Activated T-helper 1 cell treated with Interleukin-2 at 50 U/mL for 16 hours (primary cell): ENCODE measurements at places on chromosomes 1 and 21.

DNA sequence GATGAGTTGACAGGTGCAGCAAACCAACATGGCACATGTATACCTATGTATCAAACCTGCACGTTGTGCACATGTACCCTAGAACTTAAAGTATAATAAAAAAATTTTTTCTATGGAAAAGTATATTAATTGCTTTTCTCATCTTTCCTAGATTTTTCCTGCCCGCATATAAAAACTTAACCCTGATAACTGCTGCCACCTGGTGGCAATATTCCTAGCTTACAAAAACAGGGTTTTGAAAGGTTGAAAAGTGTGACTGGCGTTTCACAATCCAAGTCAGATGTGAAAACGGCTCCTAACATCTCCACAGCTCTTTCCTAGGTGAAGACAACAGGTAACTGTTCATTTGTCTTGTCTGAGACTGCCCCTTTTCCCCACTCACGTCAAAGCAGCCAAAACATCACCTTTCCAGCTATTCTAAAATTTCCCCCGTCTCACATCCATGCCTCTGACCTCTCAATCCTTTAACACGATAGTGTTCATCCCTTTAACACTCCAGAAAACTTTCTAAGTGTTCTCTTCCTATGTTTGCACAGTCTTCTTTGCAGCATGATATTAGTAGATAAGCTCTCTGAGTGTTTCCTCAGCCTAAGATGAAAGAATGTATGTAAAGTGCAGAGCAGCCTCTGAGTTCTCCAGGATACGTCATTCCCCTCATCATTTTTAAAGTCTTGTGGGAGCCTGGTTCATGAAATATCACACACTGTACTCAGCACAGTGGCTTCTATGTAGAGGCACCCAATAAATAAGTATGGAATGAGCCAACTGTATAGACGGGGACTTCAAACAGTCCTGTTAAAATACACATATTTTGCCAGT, 27.5 kb downstream of the OVGP1 start:
- DNase-seq: no peak

DNA sequence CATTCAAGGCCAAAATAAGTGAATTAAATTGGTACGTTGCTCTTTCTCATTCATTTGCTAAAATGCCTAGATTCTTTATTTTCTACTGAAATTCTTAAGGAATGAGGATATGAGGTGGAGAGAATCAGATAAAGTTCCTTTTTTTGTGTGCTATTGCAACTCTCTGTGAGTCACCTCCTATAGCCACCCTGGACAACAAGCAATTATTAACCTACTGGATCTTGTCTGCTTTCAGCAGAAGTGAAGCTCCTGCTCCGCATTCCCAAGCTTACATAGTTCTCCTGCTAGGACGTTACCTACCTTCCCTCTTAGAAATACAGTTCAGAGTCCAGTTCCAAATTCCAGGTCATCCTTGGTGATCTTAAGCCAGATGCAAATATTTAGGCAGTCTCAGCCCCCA, 4.8 kb upstream of the KCNJ6 start:
- no peak for DNase-seq

DNA sequence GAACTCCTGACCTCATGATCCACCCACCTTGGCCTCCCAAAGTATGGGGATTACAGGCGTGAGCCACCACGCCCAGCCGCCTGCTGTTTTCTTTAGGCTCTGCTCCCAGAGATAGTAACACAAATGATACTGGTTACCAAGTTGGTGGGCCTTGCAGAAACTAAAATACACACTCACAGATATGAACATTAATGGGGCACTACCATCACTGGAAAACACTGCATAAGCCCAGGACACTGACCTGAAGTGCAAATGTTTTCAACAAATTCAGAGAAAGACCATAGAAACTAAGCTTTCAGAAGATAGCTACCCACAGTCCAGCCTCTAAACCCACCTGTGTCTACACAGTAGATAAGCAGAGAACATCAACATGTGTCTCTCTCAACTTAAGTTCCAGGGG, 180.5 kb downstream of the FCRL5 start:
- DNase-seq: no peak

DNA sequence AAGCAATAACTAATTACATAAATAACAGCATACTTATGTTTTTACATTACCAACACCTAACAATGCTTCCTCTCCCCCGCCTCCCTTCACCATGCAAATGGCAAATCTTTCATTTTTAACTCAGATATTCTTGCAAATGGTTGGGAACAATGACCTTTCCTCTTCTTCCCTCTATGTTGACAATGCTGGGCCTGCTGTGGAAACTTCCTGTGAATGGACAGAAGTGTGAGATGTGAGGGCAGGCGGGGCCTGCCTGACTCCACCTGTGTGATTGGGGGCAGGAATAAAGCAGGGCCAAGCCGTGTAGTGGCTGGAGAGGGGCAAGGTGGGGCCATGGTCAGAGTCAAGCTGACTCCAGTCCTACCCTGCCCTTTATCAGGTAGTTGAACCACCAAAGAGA, 289.6 kb downstream of the RPS6KC1 start:
- DNase-seq: no peak

DNA sequence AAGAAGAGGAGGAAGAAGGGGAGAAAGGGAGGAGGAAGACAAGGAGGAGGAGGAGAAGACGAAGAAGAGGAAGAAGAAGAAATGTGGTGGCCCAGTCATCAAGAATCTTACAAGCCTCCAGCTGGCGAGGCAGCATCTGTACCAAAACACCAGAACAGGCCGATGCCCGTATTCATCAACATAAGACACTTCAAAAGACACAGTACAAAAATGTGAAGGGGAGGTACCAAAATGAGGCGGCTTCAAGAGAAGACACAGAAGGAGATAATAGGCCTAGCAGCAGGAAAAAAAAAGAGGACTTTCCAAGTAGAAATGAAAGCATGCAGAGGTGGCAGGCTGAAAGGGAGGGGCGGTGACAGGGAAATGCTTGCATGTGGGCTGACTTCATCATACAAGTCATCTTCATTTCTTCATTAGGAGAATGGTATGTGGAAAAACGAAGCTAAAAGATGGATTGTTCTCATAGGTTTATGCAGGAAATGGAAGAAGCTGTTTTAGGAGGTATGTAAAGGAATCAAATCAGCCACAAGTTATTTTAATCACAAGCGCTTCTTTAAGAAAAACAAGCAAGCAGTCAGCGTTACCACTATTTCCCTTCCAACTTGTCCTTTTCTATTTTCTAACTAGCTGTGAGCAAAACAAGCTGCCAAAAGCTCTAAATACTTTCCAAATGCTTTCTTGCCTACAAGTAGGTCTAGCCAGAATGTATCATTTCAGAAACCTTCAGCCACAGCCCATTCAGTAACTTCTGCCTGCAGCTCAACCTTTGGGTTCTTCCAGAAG, 192.3 kb downstream of the SLC45A1 start:
- no peak for DNase-seq

- no peak for DNase-seq
Measured at GRCh38 chr1:42926235-42926878, 32.3 kb downstream of the SLC2A1 start.

- no peak for DNase-seq
Measured at GRCh38 chr1:174215766-174216165, 56.4 kb downstream of the RABGAP1L start.

GRCh38 chr21:36803816-36804439, 105.0 kb downstream of the SIM2 start:
- DNase-seq: no peak

DNA sequence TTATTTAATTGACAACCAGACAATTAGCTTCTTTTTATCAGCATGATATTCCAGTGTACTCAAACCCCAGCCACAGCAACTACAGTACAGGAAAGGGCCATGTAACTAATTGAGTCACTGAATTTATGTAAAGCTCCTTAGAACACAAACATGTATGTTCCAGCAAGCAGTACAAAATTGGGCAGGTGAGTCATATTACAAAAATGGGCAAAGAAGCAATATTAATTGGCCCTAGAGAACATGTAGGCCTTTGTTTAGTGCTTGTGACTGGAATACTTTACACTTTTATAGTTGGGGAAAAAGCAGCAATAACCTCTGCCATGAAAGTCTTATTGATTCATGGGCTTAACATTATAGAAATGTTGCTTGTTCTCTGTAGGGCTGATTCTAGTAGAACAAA, 31.8 kb downstream of the CLEC20A start:
- DNase-seq: no peak

DNA sequence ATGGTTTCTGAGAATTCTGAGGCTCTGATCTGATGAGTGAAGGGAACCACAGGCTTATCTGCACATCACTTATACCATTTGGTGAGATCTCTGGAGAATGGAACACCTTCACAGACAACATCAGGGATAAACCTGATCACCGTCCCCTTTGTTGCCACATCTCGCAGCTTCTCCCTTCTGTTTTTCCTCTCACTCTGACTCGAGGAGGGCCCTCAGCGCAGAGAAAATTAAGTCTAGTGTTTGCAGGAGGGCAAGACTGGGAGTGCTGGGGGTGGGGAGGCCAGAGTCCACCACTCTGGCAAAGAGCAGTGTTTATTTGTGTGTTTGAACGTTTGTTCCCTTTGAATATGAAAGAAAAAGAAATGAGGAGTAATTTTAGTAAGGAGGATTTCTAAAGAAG, 29.0 kb upstream of the BATF3 start:
- DNase-seq: no peak

GRCh38 chr1:241711326-241711725, 59.2 kb downstream of the WDR64 start:
- no peak for DNase-seq

GRCh38 chr1:110515041-110515440, 3.9 kb downstream of the KCNA10 start:
- DNase-seq: no peak

GRCh38 chr1:148383966-148384365, 99.1 kb downstream of the PPIAL4G start:
- DNase-seq: no peak

DNA sequence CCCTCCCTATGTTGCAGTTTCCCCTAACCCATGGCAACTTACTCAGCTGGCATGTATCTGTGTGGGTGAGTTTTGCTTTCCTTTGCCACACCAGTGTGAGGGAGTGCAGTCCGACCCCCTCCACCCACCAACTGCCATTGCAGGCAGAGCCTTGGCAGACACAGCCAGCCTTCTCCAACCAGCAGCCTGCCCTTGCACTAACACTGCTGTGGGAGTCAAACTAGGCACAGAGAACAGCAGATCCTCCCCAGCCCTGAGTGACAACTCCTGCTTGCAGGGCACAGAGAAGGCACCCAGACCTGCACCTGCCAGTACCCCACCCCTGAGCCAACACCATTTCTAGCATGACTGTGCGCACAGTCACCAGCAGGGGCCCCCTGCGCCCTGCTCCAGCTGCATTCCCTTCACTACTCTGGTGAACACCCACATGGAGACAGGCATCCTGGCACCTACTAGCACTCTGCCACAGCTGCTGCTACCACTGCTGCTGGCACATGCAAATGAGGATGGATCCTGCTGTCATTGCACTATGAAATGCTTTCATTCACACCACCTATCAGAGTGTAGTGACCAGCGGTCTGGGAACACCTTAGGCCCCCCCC, 98.4 kb downstream of the MAGI3 start:
- DNase-seq: no peak

- DNase-seq: no peak
Measured at GRCh38 chr1:59007429-59007819, 223.6 kb upstream of the JUN start.

- DNase-seq: no peak
Measured at GRCh38 chr1:9705337-9706093, 54.0 kb downstream of the PIK3CD start.

DNA sequence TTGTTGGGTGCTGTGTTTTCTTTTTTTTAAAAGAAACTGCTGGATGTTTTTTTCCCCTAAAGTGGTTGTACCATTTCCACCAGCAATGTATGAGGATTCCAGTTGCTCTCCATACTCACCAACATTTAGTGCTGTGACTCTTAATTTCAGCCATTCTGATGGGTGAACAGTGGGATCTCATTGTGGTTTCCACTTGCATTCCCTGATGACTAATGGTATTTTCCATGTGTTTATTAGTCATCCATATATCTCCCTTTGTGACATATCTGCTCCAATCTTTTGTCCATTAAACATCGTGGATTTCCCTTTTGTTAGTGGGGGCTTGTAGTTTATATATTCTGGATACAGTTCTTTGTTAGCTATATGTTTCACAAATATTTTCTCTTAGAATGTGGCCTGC, 206.0 kb downstream of the CAMTA1 start:
- no peak for DNase-seq

DNA sequence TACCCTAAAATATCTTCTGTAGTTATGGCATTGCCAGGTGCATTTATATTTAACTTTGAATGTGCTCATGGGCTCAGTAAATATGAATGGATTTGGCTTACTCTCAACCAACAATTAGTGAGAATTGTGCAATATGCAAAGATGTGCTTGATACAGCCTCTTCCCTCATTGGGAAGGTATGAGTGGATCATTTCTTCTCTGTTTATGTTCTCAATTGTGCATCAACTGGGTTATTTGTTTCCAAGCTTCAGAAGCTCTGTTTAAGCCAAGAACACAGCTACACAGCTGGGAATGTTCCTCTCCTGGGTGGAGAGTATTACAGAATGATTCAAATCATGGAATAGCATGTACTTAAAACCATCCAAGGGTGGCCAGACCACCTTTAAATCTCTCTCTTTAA, 17.6 kb upstream of the MAP1LC3C start:
- DNase-seq: no peak

DNA sequence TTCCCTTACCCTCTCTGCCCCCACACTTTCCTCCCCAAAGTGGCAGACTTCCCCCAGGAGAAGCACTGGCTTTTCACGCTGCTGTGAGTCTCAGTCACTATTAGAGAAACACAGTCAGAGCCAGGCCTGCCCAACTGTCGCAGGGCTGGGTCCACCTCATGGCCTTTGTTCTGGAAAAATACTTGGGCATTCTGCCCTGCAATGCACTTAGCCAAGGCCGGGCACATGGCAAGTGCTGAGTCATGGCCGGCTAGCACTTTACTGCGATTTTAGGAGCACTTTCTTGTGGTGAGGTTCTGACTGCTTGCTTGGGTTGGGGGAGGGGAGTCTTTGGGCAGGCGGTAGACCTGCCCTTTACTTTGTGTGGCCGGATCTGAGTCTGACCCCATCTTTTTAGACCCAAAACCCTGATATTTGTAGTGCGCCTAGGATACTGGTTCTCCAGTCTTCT, 7.7 kb downstream of the EPHX1 start:
- DNase-seq: no peak

GRCh38 chr21:35039595-35040289, 9.4 kb downstream of the RUNX1 start:
- no peak for DNase-seq

GRCh38 chr21:29786496-29787360, 153.1 kb downstream of the GRIK1 start:
- no peak for DNase-seq

GRCh38 chr1:205950280-205950679, 7.0 kb upstream of the SLC26A9 start:
- DNase-seq: no peak

- no peak for DNase-seq
Measured at GRCh38 chr1:7579831-7580804, 191.0 kb upstream of the VAMP3 start.

- no peak for DNase-seq
Measured at GRCh38 chr1:84339503-84339902, 38.0 kb downstream of the SAMD13 start.

DNA sequence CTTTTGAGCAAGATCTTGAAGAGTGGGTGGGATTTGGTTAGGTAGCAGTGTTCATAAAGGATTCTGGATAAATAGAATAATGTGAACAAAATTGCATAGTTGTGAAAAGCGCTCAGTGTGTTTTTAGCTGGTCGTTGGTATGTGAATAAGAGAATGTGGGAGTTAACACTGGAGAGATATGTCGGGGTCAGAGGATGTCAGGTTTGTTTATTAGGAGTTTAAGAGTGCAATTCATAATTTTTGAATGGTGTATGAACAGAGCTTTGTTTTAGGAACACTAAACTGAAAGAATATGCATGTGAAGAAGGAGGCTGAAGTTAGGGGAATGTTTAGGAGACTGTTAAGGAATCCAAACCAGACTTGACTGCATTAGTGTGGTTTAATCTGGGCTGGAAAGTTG, 9.4 kb downstream of the USP16 start:
- no peak for DNase-seq
